ENCODE measurements at places on chromosomes 11 and 22.

DNA sequence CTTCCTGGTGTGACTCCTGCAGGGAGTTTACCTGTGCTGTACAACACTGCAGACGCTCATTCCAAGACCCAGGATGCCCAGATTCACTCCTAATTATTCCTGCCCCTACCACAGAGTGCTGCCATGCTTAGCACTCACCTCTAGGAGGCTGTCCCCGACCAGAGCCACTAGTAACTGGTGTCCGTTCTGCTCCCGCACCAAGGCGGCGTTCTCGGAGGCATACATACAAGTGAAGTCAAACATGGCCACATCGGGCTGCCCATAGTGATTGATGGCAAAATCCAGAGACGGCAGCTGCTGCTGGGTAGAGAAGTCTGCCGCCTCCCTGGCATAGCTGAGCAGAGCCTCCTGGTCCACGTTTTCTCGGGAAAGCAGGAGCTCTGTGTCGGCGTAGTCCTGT, 122.3 kb upstream of the BID start:
- no peak for DNase-seq

GRCh38 chr11:19571906-19572305, 140.7 kb upstream of the NAV2 start:
- no peak for DNase-seq

DNA sequence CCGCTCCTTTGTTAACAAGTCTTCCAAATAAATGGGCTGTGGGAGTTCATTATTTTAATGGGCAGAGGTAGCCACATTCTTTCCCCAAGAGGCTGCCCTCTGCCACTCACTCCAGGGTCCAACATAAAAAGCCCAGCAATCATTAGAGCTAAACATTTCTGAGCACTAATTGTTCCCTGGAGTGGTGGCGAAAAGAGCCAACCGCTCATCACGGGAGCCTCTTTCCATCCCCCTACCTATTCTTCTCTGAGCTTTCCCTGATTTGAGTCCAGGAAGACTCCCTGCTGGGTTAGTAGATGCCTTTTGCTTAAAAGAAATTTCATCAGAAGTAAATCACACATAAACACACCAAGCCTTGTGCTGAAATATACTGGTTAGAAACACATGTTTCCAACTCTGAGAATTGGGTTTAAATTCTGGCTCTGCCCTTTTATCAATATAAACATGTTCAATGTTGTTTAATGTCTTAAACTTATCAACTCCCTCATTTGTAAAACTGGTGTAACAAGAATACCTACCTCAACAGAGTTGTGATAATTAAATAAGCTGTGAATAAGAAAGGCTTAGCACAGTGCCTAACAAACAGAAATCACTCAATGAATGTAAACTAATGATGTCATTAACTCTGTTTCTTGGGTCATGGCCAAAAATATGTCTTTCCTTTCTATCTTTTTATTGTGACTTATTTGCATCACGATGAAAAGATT, at the start of gene OR5A2:
TSS of gene OR5A2 (minus strand) at position 53 of the 707 bp plus-strand sequence. CDS start 3,460 bp downstream, outside the sequence.
- no peak for DNase-seq

- DNase-seq, result no peak
Measured at GRCh38 chr11:100925935-100926334, 203.7 kb downstream of the PGR start.

- no peak for DNase-seq
Measured at GRCh38 chr11:74895340-74896116, 53.4 kb downstream of the XRRA1 start.

- DNase-seq, result no peak
Measured at GRCh38 chr11:2275334-2276279, 5.2 kb upstream of the ASCL2 start.

GRCh38 chr11:115552151-115552772, 48.0 kb upstream of the CADM1 start:
- DNase-seq, result no peak

All from NCI-H1436 treated with DMSO at 0.1 percent for 48 hours (cell line).